ENCODE measurements at places on chromosomes 6 and 20. TPM values are rescaled to one million over a fixed set of nuclear protein-coding genes. Genes with fewer than 3 reads are reported as not detected.

DNA sequence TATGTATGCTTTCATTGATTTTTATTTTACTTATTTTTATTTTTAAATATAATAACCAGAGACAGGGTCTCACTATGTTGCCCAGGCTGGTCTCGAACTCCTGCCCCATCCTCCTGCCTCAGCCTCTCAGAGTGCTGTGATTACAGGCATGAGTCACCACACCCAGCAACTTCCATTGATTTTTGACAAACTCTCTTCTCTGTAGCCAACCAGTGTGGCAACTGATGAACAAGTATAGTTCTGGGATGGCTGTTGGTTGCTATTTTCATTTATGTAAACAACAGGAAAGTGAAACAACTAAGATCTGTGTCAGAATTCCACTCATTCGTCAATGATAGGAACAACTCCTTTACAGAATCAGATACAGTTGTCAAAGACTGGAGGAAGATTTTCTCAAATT lies 356.7 kb upstream of the JARID2 start:
- H3K27me3 ChIP-seq, result no peaks in the 10 kb centered on the region
- no peak overlapping the region for H3K4me3 ChIP-seq
- H3K4me1 ChIP-seq, result no peaks in the 10 kb centered on the region
- DNase-seq, result no peak
- H3K27ac ChIP-seq, result no peak overlapping the region

DNA sequence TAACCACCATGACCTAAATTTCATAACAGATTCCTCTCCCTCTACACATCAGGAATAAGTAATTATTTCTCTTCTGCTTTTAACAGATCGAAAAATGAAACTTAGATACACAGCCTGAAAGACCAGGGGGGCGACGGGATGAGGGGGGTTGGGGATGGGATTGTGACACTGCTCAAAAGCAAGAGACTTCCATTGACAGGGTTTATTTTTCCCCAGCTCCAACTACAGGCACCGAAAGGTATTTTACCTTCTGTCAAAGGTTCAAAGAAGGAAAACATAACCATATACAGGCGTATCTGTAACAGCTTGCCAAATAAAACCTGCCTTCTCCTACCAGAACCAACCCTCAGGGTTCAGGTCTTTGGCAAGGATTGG lies 1.3 kb downstream of the EPHA7 start:
- H3K27me3 ChIP-seq, result peaks cover 15% of the 10 kb centered on the region
- H3K4me3 ChIP-seq, result peak overlapping the region; percentile 58
- DNase-seq, result no peak
- no peak overlapping the region for H3K27ac ChIP-seq
- peaks cover 43% of the 10 kb centered on the region for H3K4me1 ChIP-seq

GRCh38 chr6:94751641-94752329 lies 825.5 kb upstream of the MANEA start:
- no peak overlapping the region for H3K27ac ChIP-seq
- H3K4me1 ChIP-seq, result no peaks in the 10 kb centered on the region

DNA sequence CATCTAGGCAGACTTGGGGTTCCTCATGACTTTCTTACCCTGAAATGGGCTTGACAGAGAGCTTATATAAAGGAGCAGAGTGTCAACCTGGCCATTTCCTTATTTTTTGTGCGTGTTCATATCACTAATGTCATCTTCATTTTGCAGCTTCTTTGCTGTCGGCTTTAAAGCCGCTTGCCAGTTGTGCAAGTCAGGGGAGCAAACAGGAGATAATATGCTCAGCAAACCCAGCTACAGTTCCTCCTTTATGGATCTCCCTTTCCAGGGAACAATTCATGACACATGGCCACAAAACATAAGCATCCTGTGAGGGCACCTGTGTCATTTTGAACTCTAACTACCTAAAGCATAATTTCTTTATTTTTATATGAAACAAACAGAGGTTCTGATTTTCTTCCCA lies 6.5 kb upstream of the TUBB2B start:
- H3K27ac ChIP-seq, result no peak overlapping the region
- peaks cover 32% of the 10 kb centered on the region for H3K27me3 ChIP-seq
- peaks cover 23% of the 10 kb centered on the region for H3K4me1 ChIP-seq
- no peak for DNase-seq
- no peak overlapping the region for H3K4me3 ChIP-seq

DNA sequence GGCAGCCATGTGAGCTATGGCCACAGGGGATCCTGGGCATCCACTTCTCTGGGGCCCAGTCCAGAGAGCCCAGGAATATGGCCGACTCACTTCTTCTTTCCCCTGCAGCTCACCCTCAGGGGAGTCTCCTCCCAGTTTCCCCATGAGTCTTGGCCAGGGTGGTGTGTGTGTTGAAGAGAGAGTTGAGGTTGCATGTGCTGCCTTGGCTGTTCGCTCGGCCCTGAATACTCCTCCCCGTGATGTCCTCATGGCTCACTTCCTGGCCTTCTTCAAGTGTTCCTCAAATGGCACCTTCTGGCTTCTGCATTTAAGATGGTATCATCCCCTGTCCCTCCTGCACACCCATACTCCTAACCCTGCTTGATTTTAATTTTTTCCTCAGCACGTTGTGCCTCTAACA lies 3.2 kb upstream of the TREML1 start:
- no peak overlapping the region for H3K4me3 ChIP-seq
- H3K36me3 ChIP-seq, result no peaks in the 10 kb centered on the region
- DNase-seq, result no peak
- no peak overlapping the region for H3K27ac ChIP-seq

- no peak overlapping the region for H3K27ac ChIP-seq
- no peaks in the 10 kb centered on the region for H3K27me3 ChIP-seq
- H3K4me3 ChIP-seq, result no peak overlapping the region
- DNase-seq, result no peak
- no peaks in the 10 kb centered on the region for H3K4me1 ChIP-seq
- no peaks in the 10 kb centered on the region for H3K36me3 ChIP-seq
Observed at GRCh38 chr6:51459958-51460357, 627.5 kb downstream of the PKHD1 start.

- H3K4me1 ChIP-seq, result peaks cover 17% of the 10 kb centered on the region
- DNase-seq, result no peak
- no peaks in the 10 kb centered on the region for H3K27me3 ChIP-seq
- H3K4me3 ChIP-seq, result no peak overlapping the region
- H3K36me3 ChIP-seq, result no peaks in the 10 kb centered on the region
Observed at GRCh38 chr6:14618759-14619418, 501.3 kb downstream of the CD83 start.

GRCh38 chr6:22699151-22699550 lies 129.8 kb downstream of the HDGFL1 start:
- DNase-seq, result no peak
- no peak overlapping the region for H3K27ac ChIP-seq
- no peaks in the 10 kb centered on the region for H3K4me1 ChIP-seq

- no peaks in the 10 kb centered on the region for H3K36me3 ChIP-seq
- H3K4me3 ChIP-seq, result no peak overlapping the region
- no peak overlapping the region for H3K27ac ChIP-seq
- H3K4me1 ChIP-seq, result no peaks in the 10 kb centered on the region
- H3K27me3 ChIP-seq, result no peaks in the 10 kb centered on the region
- DNase-seq, result no peak
Observed at GRCh38 chr6:109513571-109514071, 30.6 kb upstream of the ZBTB24 start.

GRCh38 chr20:24461848-24462247 lies 7.6 kb upstream of the SYNDIG1 start:
- H3K4me1 ChIP-seq, result no peaks in the 10 kb centered on the region
- no peak overlapping the region for H3K4me3 ChIP-seq
- H3K27ac ChIP-seq, result no peak overlapping the region
- no peaks in the 10 kb centered on the region for H3K36me3 ChIP-seq
- peaks cover 49% of the 10 kb centered on the region for H3K27me3 ChIP-seq

- H3K27ac ChIP-seq, result no peak overlapping the region
- no peaks in the 10 kb centered on the region for H3K27me3 ChIP-seq
Observed at GRCh38 chr6:139175389-139175948, 40.6 kb downstream of the HECA start.

DNA sequence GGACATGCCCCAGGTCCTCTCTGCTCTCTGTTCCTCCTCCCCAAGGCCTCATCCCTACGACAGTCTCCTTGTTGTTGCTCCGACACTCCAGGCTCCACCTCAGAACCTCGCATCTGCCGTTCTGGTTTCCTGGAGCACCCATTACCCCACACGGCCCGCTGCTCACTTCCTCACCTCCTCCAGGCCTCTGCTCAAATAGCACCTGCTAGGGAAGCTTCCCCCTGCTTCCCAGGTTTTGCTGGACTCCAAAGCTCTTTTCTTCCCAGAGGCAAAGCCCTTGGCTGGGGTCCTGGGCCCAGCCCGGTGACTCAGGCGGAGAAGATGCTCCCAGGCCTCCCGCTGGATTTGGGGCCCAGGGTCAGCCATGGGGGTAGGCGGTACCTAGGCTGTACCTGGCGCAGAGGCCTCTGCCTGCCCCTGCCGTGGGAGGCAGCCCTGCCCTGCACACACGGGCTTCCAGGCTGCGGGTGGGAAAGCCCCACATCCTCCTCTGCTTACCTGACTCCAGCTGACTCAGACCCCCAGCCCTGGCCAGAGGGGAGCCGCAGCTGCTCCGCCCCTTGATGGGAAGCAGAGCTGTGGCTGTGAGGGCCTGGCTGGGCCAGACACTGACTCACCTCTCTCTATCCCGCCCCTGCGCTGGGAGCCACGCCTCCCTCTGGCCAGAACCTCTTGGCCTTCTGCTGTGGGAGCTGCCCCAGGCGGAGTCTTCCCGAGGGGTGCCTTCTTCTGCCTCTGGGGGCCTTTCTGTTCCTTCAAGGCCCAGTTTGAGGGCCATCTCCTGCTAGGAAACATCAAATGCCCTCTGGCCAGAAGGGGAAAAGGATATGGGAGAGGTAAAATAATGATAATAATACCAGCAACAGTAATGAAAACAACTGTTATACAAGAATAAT lies 130.5 kb downstream of the CEBPB start:
- no peaks in the 10 kb centered on the region for H3K27me3 ChIP-seq
- peak overlapping the region; percentile 81 for H3K27ac ChIP-seq
- H3K4me1 ChIP-seq, result peaks cover 49% of the 10 kb centered on the region
- peak overlapping the region; percentile 35 for H3K4me3 ChIP-seq
- no peaks in the 10 kb centered on the region for H3K36me3 ChIP-seq

DNA sequence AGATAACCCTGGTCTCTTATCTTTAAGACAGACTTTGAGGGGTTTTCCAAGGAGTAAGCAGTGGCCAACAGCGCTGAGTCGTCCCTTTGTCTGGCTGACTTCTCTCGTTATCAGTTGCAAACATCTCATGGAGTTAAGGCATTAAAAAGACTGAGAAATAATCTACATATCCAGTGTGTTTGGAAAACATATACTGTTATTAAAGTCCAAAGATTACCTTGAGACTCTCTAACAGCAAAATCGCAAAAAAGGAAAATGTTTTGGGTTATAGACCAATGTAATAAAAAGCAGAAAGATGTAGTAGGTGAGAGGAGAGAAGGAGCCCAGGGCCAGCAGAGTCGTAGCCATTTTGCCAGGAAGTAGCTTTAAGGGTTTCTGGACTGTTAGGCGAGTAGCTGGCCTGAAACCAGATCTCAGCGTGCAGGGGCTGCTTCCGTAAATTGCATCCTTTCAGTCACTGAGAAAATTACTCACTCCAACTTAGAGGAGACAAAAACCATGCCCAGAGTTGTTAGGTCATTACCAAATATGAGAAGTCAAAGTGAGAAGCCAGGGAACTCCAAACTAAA lies 24.6 kb downstream of the MYLK4 start:
- H3K4me1 ChIP-seq, result no peaks in the 10 kb centered on the region
- no peak overlapping the region for H3K4me3 ChIP-seq
- H3K27me3 ChIP-seq, result no peaks in the 10 kb centered on the region
- no peak overlapping the region for H3K27ac ChIP-seq
- no peaks in the 10 kb centered on the region for H3K36me3 ChIP-seq

DNA sequence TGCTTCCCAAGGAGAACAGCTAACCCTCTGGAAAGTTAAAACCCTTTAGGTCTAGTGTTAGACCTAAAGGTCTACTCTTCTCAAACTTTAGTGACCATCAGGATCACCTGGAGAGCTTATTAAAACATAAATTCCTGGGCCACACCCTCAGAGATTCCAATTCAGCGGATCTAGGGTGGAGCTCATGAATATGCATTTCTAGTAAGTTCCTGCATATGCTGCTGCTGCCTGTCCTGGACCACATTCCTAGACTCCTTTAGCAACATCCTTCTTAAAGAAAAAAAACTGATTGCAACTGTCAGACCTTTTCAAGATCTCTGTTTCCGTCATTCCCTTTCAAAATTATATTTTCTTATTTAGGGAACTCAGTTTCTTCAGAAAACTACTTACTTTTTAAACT lies 31.2 kb downstream of the SNAP25 start:
- H3K4me3 ChIP-seq, result no peak overlapping the region
- DNase-seq, result no peak
- H3K27ac ChIP-seq, result no peak overlapping the region
- H3K4me1 ChIP-seq, result no peaks in the 10 kb centered on the region

DNA sequence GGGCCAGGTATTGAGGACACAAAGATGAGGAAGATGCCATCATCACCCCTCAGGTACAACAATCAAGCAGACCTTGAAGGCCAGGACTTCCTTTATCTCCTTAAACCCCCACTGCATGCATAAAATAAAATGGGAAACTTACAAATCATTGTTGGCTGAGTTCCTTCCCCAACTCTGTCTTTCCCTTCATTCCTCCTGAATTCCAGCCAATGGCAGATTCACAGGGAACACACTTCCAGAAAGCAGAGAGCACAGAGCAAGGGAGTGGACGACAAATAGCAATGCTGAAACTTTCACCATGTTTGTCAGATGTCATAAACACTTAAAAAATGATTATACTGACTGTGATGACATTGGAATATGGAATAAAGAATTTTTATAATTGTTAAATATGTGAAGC lies 37.3 kb upstream of the NXT1 start:
- H3K27ac ChIP-seq, result no peak overlapping the region
- no peak overlapping the region for H3K4me3 ChIP-seq
- peaks cover 19% of the 10 kb centered on the region for H3K4me1 ChIP-seq

DNA sequence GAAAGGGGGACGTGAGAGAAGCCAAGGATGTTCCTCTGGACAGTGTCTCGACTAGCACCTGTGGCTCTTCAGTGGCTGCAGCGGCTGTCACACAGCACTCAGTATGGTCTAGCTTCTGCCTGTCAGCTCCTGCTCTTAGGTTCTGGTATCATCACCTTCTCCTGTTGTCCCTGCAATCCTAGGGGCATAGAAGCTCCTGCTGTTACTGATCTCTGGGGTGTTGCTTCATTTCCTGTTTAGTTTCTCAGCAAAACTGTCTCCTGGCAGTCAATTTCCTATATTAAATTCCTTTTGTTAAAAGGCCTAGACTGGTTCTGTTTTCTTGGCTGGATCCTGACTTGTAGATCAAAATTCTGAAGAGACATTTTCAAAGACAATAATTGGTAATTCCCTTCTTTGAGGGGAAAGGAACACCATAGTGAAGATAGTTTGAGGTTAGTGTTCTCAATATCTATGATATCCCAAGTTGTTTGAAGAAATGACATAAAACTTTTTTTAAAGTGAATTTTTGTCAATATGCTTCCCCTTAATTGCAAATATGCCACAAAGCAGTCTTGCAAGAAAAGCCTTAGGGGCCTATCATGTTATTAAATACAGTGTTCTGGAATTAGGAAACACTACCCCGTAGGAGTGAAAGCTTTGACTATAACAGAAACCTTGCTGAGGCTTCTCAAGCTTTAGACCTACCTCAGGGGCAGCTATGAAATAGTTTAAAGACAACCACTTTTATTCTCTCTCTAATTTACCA lies 148.5 kb downstream of the KIF6 start:
- H3K27ac ChIP-seq, result no peak overlapping the region
- no peak overlapping the region for H3K4me3 ChIP-seq
- no peak for DNase-seq
- no peaks in the 10 kb centered on the region for H3K27me3 ChIP-seq

FOXQ1 gene
- 8.1 TPM for total RNA-seq

SDCBP2 gene
- 90.2 TPM for total RNA-seq

PSORS1C2 gene
- not detected for total RNA-seq

CNKSR3 gene
- total RNA-seq, result 18.8 TPM

COX4I2 gene
- 2.6 TPM for total RNA-seq

SRMS gene
- not detected for total RNA-seq

FAM184A gene
- total RNA-seq, result 0.83 TPM
